ENCODE measurements at places on chromosomes 5 and 9.

DNA sequence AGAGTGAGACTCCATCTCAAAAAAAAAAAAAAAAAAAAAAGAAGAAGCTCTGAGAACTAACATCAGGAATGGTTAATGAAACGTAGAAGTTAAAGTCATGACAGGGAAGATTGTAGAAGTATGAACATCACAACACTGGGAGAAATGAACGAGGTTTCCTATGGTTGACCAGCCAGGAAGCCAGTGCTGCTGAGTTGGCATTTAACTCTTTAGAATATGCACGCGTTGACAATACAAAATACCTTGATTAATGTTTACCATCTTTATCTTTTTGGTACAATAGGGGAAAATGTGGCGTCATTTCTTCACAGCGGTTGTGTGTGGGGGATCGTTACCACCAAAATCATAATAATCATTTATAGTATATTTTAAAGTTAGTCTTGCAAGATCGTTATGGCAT is 32.0 kb downstream of the ABO start:
- ATAC-seq, result no peak

DNA sequence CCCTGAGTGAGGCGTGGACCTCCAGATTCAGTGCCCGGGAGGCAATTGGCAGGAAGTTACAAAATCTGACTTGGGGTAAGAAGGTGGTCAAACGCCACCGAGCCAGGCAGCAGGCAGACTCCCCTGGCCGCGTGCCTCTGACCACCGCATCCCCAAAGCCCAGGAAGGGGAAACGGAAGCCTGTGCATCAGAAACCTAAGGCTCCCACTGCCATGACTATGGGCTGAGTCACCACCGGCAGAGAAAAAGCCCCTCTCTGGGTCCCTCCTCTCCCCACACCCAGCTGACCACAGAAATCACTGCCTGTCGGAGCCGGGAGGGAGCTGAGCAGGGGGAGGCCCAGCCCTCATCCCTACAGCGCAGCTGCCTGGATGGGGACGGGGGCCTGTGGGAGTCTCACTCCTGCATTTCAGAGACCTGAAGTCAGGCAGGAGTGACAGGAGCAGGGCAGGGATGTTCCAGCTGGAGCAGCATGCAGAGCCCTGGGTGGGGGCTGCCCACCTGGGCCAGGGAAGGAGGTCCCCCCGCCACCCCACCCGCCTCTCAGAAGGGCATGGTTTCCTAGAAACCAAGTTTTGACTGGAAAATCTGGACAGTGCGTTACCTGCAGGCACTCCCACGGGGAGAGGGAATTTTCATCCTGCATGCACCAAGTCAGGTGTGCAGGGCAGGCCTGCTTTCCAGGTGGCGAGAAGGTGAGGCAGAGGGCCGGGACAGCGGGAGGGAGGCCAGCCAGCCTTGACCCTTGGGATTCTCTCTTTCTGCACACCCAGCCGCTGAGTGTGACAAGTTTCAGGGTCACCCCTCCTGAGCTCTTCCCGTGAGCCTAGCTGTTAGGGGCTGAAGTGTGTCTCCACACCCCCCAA is 68.2 kb downstream of the LRSAM1 start:
- ATAC-seq, result peak; percentile 79

DNA sequence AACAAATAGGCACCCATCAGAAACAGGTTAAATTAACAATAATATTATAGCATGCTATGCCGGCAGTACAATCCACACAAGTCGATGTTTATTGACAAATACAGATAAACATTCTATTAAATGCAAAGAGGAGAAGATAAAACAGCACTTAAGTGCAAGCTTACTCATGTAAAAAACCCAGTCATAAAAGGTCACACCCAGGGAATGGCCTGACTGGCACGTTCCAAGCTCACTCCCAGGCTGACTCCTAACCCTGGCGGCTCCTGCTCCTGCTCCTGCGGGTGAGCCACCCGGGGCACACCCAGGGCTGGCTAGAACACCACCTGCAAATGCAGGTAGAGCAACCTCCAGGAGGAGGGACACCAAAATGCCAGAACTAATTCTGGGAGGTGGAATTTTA is 66.9 kb downstream of the SEMA4D start:
- ATAC-seq, result no peak

DNA sequence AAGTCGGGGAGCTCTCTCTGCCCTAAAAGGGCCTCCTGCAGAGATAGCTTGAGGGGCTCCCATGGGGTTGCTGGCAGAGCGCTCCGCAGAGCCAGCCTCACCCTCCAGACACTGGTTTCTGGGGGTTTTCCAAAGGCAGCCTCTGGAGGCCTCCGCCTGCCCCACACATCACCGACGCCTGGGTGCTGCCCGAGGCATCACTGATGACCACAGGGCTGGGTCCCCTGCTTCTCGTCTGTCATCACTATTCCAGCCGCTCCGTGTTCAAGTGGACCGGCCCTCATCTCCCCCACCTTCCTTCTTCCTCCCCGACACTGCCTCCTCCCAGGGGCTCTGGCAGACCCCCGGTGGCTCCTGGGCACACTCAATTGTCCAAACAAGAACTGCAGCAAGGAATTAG is 64.1 kb upstream of the IRX4 start:
- ATAC-seq, result no peak

DNA sequence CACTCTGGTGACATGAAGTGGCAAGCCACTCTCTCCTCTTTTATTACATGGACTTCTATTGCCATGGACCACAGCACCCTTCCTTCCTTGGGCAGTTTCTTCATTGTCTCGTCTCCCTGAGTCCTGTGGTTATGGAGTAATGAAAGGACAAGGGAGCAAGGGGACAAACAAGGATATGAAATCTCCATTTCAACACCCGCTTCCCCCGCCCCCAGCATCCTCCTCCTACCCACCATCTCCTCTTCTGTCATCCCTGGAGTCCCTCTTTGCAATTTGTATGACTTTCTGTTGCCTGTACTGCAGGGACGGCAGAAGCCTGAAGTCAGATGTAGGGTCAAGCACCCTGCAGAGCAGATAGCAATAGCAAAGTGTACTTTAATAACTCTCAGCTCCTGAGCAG is 300.7 kb upstream of the CLINT1 start:
- no peak for ATAC-seq

- no peak for ATAC-seq
Observed at GRCh38 chr9:69499407-69499806, 172.8 kb downstream of the APBA1 start.

GRCh38 chr5:50958852-50959457 is 292.5 kb downstream of the PARP8 start:
- ATAC-seq, result no peak

GRCh38 chr5:175638305-175638704 is 19.6 kb upstream of the HRH2 start:
- ATAC-seq, result no peak

DNA sequence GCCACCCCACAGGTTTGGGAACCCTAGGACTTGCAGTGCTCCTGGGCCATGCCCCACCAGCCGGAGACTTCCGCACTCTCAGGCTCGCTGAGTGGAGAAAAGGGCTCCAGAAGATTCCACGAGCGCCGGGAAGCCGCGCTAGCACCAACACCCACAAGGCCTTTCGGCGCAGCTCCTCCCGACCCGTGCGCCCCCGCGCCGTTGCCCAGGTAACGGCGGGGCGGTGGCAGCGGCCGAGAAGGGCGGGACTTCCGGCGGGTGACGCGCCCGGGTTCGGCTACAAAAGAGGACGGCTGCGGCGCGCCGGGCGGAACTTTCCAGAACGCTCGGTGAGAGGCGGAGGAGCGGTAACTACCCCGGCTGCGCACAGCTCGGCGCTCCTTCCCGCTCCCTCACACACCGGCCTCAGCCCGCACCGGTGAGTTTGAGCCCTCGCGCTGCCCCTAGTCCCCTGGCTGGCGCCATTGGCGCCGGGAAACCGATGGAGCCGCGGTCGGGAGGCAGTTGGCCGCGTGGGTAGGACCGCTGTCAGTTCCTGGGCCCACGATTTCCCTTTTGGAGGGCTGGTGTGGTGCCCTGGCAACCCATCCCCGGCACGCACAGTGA is at the start of gene DNAJA1:
TSS of gene DNAJA1 (plus strand) at position 308 of the 606 bp plus-strand sequence. CDS start 1,212 bp downstream, outside the sequence.
- peak; percentile 80 for ATAC-seq

DNA sequence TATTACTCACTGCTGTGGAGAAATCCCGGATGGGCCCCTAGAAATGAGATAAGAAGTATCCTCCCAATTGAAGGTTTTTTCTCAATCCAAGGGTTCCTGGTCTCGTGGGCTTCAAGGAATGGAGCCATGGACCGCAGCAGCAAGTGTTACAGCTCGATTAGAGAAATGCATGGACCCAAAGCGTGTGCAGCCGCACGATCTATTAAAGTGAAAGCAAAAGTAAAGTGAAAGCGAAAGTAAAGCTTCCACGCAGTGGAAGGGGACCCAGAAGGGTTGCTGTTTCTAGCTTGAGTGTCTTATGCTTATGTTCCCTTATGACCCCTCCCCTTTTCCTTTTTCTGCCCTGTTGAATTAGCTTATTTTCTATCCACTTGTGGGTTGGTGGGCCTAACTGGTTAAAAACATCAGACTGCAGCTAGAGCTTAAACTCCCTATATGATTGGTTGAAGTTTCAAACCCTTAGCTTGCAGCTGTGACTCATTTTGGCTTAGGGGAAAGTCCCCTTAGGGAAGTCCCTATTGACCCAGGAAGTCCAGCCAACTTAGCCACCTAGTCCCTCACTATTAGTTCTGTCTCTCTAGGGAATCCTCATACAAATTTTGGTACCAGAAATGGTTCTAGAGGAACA is 1111.8 kb downstream of the TAF11L14 start:
- ATAC-seq, result peak; percentile 89

GRCh38 chr9:102518324-102518723 is 476.8 kb upstream of the CYLC2 start:
- no peak for ATAC-seq

DNA sequence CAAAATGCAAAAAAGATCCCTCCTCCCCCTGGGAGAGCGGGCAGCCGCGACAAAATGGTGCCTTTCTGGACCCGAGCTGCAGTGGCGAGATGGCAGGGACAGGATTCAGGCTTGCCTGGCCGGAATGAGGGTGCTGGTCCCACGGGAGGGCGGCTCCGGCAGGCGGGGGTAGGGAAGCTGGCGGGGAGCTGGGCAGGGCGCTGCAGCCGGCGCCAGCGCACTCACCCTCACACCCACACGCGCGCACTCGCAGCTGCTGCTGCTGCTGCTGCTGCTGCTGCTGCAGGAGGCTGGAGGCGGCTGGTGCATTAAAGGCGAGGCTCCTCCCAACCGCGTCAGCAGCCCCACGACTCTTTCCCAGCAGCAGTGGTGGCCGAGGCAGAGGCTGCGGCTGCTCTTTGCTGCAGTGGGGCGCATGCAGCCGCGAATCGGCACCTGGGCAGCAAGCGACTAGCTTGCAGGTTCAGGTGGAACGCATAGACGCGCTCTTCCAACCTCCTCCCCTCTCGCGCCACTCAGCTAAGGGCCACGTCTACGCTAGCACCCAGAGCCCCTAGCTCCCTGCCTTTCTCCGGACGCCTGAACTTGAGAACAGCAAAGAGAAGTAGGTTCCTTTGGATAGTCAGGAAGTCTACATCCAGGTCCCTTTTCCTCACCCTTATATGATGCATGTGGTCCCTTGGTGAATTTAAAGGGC is at the start of gene PPP2R2B:
TSS of gene PPP2R2B (minus strand) at position 282 of the 697 bp plus-strand sequence.
- ATAC-seq, result peak; percentile 64

- no peak for ATAC-seq
Observed at GRCh38 chr9:98565152-98566135, 143.3 kb downstream of the GABBR2 start.

DNA sequence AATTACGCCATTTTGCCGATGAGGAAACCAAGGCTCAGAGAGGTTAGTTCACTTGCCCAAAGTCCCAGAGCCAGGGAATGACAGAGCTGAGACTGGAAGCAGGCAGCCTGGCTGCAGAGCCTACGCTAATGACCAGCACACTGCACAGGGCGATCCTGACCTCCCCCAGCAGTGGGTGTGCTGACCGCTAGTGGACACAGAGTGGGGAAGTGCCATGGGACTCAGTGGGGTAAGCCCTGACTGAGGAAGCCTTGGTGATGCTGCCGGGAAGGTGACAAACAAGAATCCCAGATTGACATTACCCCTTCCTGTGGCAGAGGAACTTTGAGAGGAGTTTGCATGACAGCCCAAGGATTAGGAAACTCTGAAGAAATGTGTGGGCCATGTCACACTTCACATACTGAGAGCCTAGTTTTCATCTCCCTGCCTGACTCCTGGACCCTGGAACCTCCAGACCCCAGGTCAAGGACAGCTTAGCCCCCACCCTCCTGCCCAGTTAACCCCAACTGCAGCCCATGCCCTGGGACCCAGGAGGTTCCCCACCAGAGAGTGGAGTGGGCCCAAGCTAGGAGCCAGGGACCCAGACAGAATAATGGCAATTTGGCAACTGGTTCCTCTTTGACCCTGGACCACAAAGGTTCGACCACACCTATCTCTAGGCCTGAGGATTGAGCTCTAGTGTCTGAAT is 19.7 kb upstream of the CSF1R start:
- ATAC-seq, result no peak

DNA sequence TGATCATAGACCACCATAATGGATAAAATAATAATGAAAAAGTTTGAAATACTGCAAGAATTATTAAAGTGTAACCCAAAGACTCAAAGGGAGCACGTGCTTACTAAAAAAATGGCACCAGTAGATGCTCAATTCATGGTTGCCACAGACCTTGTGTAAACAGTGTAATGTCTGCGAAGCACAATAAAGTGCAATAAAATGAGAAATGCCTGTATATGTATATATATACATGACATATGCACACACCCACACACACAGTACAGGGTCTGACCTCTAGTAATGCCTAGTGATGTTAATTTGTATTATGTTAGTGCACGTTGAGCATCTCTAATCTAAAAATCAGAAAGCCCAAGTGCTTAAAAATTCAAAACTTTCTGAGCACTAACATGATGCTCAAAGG is 52.3 kb downstream of the FBXO38 start:
- ATAC-seq, result no peak

DNA sequence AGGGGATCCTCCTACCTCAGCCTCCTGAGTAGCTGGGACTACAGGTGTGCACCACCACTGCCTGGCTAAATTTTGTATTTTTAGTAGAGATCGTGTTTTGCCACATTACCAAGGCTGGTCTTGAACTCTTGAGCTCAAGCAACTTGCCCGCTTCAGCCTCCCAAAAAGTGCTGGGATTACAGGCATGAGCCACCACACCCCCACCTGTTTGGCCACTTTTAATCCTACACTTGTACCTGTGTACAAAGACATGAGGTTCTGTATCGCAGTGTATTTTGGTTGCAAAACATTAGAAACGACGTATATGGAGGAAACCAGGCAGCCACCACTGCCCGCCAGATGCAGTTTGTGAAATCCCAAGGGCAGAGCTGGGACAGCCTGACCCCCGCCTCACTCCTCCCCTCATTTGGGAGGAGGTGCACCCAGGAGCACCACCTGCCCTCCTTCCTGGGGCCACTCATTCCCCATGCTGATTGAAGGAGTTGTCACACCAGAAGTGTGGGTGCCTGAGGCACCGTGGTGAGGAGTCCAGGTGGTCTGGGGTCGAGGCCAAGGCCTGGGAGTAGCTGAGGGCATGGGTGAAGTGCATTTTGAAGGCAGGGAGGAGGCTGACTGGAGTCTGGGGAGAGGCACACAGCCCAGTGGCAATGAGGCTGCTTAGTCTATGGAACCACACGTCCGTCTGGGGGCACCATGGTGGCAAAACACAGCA is 39.3 kb upstream of the OLFM1 start:
- ATAC-seq, result no peak

GRCh38 chr9:129569502-129570449 is 51.1 kb downstream of the C9orf50 start:
- no peak for ATAC-seq
